Epithelial cell of alveolus of lung (primary cell): ENCODE measurements at places on chromosomes 11 and 22. TPM values are rescaled to one million over a fixed set of nuclear protein-coding genes. Genes with fewer than 3 reads are reported as not detected.

The BARX2 gene
- total RNA-seq = not detected in 2 replicates

The PANX2 gene
- total RNA-seq = 0.65 and 1.8 TPM in 2 replicates

The ABCC8 gene
- not detected in 2 replicates for total RNA-seq

The APOA4 gene
- not detected in 2 replicates for total RNA-seq

The RELA gene
- 52.4 and 59.5 TPM in 2 replicates for total RNA-seq

The MPZL2 gene
- total RNA-seq = 0.24 and 0.65 TPM in 2 replicates

The DDTL gene
- 0.26 and 2.6 TPM in 2 replicates for total RNA-seq

The BID gene
- 26.7 and 80.4 TPM in 2 replicates for total RNA-seq

The HBD gene
- not detected in 2 replicates for total RNA-seq

The GTF2H1 gene
- 29.1 and 42.7 TPM in 2 replicates for total RNA-seq

The OR5A1 gene
- not detected in 2 replicates for total RNA-seq

The TNNI2 gene
- total RNA-seq = 6.0 TPM in 1 of 2 replicates, not detected in the other

The SPON1 gene
- total RNA-seq = 0.65 and 14.4 TPM in 2 replicates

The CYP2D6 gene
- total RNA-seq = 0.08 and 0.26 TPM in 2 replicates

The OR52E8 gene
- total RNA-seq = not detected in 2 replicates

The SHISA8 gene
- total RNA-seq = not detected in 2 replicates

The PDGFD gene
- 7.2 and 8.9 TPM in 2 replicates for total RNA-seq

The GCAT gene
- total RNA-seq = 20.2 and 35.9 TPM in 2 replicates

The WEE1 gene
- 17.2 and 18.0 TPM in 2 replicates for total RNA-seq

The ADM gene
- total RNA-seq = 99.0 and 131 TPM in 2 replicates

The TCN2 gene
- total RNA-seq = 23.3 and 35.7 TPM in 2 replicates

The APOL1 gene
- 2.3 and 3.2 TPM in 2 replicates for total RNA-seq

The MGAT3 gene
- total RNA-seq = 1.9 and 2.1 TPM in 2 replicates

The ACAD8 gene
- 15.9 and 20.0 TPM in 2 replicates for total RNA-seq

The SPA17 gene
- 15.3 and 16.3 TPM in 2 replicates for total RNA-seq

The SMARCB1 gene
- 85.3 and 104 TPM in 2 replicates for total RNA-seq

The BUD13 gene
- 10.3 and 12.1 TPM in 2 replicates for total RNA-seq

The ROBO4 gene
- total RNA-seq = 0.80 and 5.8 TPM in 2 replicates

The SEC14L6 gene
- total RNA-seq = not detected in 2 replicates

The PNPLA5 gene
- not detected in 2 replicates for total RNA-seq

The LRRC56 gene
- 0.26 and 2.6 TPM in 2 replicates for total RNA-seq

The SERPING1 gene
- 106 and 234 TPM in 2 replicates for total RNA-seq
